ENCODE measurements at places on chromosomes 12 and 14.

- DNase-seq, result no peak
Measured at GRCh38 chr12:119227292-119227691, 48.6 kb downstream of the HSPB8 start.

DNA sequence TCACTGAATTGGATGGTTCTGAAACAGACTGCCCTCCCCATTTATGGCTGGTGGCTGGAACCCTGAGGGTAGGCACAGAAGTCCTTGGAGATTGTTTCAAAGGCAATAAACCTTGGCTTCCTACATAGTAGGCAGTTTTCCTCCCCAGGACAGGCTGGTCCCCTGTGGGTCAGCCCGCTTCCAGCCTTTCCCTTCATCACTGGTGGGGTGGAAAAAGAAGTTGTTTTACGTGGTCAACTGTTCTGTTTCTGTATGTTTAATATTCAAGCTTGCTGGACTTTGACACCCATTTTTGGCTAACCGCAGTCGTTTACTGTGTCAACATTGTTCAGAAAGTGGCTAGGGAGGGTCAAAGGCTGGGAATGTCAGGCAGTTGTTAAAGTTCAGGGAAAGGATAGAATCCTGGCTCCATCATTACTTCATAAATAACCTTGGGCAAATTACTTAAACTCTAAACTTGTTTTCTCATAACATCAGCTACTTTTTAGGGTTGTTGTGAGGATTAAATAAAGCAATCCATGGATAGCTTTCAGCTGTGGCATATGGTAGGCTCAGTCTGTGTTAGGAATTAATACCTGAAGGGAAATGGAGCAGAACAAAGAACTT lies 2.4 kb downstream of the KLHDC2 start:
- no peak for DNase-seq

- DNase-seq, result no peak
Measured at GRCh38 chr12:27823038-27823437, 43.0 kb upstream of the MANSC4 start.

DNA sequence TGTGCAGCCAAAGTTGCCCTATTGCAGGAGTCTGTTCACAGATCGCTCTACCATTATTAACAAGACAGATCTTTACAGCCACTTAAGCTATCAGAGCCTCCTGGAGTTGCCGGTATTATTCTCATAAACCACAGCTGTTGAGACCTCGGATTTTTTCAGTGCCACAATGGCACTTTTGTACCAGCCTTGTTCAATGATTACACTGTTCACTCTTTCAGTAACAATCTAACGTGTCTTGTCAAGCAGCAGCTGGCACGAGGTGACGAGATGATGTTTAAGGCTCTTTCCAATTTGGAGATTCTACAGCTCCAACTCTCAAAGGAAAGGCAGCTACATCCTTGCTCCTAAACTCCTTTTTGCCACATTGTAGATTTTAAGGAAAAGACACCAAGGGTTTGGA lies 30.7 kb downstream of the LRIG3 start:
- DNase-seq, result no peak

- DNase-seq, result no peak
Measured at GRCh38 chr14:32341947-32342846, 13.1 kb downstream of the AKAP6 start.

DNA sequence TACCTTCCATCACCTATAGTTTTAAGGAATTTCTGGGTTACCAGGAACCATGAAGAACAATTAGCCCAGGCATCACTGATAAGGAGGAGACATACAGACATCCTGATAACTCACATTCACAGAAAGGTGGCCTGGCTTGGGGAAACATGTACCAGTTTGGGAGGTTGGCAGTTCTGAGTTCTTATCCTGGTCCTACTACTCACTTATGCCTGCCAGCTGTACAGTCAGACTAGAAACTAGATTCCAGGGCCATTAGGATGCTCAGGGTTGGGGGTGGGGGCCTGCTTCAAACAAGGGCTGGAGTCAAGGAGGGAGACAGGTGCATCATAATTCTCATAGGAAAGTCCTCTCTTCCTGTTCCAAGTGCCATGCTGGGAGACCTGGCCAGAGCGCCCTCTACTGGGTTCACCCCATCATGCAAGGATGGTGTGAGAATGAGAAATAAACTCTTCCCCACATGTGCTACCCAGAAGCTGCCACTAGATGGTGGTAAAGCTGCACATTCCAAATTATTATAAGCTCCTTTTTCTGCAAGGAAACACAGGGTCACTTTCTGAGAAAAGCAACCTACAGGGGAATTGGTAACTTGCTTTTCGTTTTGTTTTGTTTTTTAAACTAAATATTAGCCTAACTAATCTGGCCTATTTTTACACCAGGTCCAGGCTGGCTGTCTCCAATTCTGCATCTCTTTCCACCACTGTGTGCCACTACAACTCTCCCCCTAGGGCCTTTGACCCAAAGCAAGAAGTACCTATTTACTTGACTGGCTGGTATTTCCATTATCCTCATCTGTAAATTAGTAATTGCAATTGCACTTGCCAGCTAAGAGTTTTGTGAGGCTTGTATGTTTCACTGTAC lies 14.5 kb downstream of the OAS2 start:
- peak; percentile 74 for DNase-seq

- DNase-seq, result no peak
Measured at GRCh38 chr14:50794068-50794645, 36.8 kb downstream of the NIN start.

DNA sequence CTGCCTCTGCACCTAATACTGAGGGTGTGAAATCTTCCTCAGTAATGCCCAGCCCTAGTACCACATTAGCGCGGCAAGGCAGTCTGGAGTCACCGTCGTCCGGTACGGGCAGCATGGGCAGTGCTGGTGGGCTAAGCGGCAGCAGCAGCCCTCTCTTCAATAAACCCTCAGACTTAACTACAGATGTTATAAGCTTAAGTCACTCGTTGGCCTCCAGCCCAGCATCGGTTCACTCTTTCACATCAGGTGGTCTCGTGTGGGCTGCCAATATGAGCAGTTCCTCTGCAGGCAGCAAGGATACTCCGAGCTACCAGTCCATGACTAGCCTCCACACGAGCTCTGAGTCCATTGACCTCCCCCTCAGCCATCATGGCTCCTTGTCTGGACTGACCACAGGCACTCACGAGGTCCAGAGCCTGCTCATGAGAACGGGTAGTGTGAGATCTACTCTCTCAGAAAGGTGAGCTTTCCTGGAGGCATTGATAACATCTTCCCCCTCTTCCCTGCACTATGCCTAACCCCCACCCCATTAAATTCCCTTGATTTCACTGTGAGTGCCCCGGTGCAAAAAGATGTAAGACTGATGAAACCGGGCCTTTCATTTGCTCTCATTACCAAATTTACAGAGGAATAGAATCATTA lies 291.4 kb downstream of the NAV3 start:
- DNase-seq, result no peak

- DNase-seq, result no peak
Measured at GRCh38 chr12:112782943-112783342, 8.6 kb upstream of the RPH3A start.

DNA sequence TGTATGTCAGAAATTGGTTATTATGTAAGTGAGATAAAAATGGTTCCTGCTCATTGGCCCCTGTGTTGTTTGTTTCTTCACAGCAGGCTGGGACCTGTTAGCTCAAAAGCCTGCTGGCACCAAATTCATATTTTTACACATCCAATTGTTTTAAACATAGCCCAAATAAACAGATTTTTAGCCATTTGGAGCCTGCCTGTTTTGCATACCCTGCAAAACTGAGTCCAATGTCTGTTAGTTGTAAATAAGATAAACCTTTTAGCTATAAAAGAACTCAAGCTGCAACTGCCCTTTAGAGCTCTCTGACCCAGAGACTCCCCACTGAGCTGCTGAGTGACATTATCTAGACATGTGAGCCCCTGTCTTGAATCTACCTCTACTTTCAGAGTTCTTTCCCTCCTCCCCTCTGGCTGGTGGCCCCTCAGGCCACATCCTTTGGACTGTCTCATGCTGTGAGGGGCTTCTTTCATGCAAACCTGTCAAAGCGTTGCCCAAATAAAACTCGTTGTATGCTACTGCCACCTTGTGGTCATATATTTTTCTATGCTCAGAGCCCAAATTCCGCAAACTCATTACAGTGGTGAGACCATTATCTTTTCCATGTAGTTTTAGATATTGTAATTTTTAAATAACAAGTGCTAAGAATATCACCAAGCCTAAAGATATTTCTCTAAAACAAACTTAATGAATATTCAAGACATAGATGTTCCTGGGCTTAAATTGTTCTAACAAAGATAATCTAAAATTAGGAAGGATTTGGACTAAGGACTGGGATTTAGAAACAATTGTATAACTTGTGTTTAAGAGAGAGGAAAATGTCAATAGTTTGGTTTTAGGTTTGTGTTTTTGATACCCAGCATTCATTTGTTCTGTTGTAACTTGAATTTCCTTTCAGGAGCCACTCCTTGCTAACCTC lies 337.9 kb downstream of the AACS start:
- DNase-seq, result peak; percentile 13

GRCh38 chr12:12943586-12944260 lies 8.2 kb downstream of the GPRC5D start:
- DNase-seq, result no peak

DNA sequence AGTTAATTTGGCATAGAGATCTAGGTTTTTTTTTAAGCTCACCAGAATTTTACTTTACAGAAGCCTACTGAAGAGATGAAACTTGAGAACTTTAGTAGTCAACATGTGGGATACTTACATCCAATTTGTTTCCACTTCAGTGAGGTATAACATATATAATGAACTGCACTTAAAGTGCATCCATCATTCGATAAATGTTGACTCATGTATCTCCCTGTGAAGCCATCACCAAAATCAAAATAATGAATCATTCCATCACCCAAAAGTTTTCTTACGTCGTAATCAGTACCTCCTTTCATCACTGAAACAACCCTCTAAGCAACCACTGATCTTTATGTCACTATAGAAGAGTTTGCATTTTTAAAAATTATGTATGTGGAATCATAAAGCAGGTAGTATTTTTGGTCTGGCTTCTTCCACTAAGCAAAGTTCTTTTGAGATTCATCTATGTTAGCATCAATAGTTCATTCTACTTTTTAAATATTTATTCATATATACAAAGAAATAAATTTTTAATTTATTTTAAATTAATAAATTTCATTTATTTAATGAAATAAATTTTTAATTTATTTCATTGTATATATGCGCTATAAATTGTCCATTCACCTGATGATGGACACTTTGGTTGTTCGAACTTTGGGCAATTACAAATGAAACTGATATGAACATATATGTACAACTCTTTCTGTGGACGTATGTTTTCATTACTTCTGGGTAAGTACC lies 2.0 kb upstream of the CPNE8 start:
- DNase-seq, result no peak

DNA sequence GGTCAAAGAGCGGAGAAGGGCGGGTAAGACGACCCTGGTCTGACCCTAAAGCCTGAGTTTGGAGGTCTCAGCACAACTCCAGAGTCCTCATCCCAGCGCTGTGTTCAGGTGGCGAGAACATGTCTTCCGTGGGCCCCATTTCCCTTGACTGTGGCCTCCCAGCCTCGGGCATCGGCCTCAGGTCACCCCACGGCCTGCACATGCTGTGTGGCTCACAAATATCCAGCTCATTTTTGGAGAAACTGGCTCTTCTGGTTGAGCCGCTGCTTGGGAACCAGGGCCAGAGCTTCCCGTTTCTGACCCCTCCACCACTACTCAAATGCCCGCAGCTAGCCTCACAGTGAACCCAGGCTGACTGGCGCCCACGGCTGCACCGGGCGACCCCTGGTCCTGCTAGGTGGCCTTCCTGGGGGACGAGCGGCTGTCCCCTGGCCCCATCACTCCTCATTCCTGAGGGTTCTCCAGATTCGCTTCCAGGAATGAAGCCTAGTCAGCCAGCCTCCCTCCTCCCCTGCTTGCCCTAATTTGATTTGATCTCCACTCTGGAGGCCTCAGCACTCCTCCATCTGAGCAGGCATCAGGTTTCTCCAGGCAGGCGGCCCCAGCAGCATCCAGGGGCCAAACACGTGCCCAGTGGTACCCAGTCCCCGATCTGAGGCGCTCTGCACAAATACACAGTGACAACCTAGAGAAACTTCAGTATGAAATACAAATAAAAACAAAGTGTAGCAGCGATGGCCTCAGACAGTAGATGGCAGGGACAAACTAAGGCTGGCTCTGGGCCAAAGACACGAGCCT lies 4.7 kb downstream of the P2RX2 start:
- DNase-seq, result no peak

DNA sequence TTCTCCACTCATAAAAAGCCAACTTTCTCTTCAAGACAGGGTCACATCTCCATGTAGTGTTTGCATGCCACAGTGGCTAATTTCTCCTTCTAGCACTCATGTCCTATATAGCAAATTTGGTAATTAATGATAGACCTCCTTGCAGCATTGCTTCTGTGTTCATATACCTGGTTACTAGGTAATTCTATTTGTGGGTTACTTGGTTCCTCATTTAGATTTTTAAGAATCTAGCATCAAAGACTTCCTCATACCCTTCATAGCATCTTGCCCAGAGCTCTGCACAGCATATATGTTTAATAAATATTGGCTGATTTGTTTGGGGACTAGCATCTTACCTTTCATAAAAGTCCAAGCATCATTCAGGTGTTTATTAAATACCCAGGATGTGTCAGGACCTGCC lies 152.1 kb downstream of the DUSP6 start:
- DNase-seq, result no peak

GRCh38 chr12:113005762-113006161 lies 27.4 kb downstream of the OAS2 start:
- peak; percentile 21 for DNase-seq

DNA sequence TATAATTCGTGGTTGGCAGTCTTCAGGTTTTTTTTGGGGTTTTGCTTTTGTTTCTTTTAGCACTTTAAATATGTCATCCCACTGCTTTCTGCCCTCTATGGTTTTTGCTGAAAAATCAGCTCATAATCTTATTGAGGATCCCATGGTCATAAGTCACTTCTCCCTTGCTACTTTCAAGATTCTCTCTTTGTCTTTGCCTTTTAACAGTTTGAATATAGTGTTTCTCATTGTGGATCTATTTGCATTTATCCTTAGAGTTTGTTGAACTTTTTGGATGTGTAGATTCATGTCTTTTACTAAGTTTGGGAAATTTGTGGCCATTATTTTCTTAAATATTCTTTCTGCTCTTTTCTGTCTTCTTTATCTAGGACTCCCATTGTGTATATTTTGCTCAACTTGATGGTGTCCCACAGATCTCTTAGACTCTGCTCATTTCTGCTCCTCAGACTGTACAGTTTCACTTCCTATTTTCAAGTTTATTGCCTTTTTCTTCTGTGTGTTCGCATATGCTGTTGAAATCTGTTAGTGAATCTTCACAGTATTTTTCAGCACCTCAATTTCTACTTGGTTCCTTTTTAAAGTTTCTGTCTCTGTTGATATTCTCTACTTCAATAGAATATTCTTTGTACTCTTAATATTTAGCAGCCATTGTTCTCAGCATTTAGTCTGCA lies 70.8 kb downstream of the WNK1 start:
- DNase-seq, result no peak

GRCh38 chr12:107557589-107558100 lies 128.0 kb upstream of the PWP1 start:
- no peak for DNase-seq

GRCh38 chr14:75142494-75142893 lies 15.6 kb upstream of the NEK9 start:
- DNase-seq, result no peak

GRCh38 chr12:114933428-114934160 lies 249.6 kb upstream of the TBX3 start:
- DNase-seq, result no peak

All from WERI-Rb-1 (cell line).